ENCODE measurements at places on chromosomes 6 and 20.

DNA sequence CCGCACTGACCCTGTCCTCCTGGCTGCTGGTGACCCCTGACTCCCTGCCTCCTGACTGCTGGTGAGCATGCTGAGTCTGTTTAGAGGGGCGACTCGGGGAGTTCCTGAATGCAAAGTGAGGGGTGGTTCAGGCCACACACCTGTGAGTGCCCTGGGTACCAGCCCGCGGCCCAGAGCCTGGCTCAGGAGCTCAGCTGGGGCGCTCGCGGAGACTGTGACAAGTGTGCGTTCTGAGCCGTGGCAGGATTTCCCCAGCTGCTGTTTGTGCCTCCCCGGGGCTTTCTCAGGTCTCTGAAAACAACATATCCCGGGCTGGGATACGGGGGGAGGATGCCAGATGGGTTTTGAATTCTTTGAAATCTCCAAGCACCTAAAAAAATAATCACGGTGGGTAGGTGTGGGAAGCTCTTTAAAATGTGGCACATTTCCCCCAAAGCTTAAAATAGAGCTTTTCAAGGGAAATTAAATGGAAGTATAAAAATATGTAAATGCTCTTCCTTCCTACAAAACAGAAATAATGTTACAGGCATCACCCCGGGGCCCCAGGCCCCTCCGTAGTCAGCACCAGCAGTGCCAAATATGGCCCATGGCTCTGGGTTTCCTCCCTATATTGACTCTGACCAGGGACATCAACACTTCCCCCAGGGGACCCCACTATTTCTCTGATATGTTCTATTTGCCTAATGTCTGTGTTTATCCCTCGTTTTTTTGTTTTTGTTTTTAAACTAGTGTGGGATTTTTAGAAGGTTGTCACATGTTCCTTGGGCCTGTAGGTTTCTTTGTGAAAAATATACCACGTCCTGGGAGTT, 49.9 kb upstream of the TAGAP start:
- DNase-seq = no peak

- no peak for DNase-seq
Measured at GRCh38 chr6:5749651-5750215, 257.0 kb downstream of the NRN1 start.

GRCh38 chr6:157222201-157222981, 100.9 kb downstream of the TMEM242 start:
- no peak for DNase-seq

GRCh38 chr6:111973927-111974639, 79.8 kb upstream of the CCN6 start:
- no peak for DNase-seq

DNA sequence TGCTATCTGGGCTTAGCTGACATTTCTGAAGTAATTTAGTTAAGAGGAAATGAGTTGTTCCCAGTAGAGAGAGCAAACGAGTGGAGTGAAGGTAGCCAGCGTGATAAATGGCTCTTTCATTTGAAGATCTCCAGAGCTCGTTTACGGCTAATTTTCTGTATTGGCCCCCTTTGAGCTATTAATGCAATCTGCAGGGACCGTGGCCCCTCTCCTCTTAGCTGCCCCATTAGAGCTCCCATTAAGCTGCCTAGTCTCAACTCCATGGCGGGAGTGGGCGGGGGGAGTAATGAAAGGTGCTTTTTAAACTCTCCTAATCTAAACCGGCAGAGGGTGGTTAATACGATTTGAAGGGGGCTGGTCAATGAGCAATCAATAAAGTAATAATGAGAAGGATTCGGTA, 12.5 kb downstream of the TFAP2B start:
- DNase-seq = no peak

- peak; percentile 36 for DNase-seq
Measured at GRCh38 chr20:41172296-41173140, 35.2 kb downstream of the PLCG1 start.

DNA sequence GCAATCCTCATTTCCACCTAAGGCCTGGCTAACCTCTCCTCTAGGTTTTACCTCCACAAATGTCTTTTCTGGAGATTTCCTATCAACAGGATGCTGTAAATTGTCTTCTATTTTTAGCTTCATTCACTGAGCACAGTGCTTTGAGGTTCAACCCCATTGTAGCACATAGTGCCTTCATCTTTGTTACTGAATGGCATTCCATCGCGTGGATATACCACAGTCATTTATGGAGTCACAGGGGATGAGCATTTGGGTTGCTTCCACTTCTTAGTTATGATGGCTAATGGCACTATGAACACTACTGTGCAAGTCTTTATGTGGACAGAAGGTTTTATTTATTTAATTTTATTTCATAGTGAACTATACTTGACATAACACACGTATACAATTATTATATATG, 387.1 kb downstream of the SMOC2 start:
- no peak for DNase-seq

DNA sequence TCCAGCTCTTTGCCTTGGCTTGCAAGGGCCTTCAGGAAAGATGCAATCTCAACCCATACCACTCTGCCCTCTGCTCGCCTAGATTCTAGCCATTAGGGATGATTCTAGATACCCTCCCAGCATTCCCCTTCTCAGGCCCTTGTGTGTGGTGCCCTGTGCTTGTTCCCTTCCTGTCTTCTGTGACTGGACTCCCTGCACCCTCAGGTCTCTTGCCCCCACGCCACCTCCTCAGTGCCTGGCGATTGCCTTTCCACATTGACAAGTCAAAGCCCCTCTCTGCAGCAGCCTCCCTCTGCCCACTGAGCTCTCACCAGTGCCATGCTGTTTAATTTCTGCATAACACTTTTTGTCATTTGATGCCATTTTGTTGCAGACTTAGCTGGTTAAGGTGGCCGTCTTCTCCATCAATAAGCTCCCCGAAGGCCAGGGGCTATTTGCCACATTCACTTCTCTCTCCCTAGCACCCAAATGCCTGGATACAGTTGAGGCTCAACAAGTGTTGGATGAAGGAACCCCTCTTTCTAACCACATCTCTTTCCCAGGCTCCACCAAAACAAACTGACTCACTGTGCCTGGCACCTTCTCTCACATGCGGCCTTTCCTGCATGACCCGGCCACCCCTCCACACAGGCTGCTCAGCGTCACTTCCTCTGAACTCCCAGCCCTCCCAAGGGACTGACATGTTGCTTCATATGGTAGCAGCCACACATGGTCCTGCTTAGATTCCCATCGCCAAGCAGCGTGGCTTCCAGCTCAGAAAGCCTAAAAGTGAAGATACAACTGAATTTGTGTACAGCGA, 4.6 kb upstream of the TXNDC5 start:
- no peak for DNase-seq

- DNase-seq = no peak
Measured at GRCh38 chr20:1912053-1912452, 16.8 kb downstream of the SIRPA start.

DNA sequence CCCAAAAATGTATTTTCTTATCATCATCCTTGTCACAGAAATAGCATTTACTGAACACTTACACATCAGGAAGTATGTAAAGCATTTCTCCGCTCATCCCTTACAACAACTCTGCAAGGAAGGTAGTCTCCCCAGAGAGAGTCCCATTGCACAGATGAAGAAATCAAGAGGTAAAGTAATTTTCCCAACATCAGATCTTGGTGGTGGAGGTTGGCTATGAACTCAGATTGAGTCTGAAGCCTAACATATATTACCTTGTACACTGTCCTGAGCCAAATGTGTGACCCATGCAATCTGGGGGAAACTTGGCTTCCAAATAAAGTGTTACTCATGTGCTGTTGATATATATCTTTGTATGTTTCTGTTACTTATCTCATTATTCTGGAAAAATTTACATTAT, 31.4 kb downstream of the MAN1A1 start:
- DNase-seq = no peak

DNA sequence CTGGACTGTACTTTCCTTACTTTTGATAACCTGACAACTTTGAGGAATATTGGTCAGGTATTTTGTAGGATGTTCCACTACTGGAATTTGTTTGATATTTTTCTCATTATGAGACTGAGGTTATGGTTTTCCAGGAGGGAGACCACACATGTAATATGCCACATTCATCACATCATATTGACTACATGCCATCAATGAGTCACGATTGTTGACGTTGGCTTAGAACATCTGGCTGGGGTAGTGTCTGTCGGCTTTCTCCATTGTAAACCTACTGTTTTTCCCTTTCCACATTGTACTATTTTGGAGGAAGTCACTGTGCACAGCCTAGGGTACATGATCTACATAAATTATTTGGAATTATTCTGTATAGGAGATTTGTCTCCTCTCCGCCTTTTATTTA, 1.4 kb upstream of the STX11 start:
- DNase-seq = no peak
